Activated CD4-positive, alpha-beta T cell treated with anti-CD3 and anti-CD28 coated beads, Interleukin-10, Interleukin-2, amounts not matched to agents 100 ng/mL and 50 ng/mL, durations not matched to agents 16 hours and 8 hours (primary cell): ENCODE measurements at places on chromosomes 2 and 18.

DNA sequence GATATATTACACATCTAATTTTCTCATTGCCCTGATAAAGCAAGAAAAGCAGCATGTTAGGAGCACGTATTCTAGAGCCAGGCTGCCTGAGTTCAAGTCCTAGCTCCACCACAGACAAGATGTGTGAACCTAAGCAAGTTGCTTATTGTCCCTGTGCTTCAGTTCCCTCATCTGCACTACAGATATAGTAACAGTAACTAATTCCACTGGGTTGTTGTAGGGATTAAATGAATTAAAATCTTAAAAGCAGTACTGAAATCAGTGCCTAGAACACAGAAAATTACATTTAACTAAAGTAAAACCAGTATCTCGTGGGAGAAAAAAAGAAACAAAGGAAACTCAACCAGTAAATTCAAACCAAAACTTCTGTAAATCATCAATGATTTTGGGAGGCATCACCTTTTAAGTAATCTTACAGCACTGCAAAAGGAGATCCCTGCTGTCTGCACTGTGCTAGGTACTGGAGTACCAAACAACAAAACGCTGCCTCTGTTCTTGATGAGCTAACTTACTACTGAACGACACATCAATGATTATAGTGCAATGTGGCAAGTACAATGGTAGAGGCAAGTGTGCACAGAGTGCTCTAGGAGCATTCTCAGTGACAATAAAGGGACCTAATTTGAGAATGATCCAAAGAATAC lies 7.9 kb downstream of the MAP3K2 start:
- no peak for DNase-seq

- no peak for DNase-seq
These were observed 42.7 kb upstream of the PELI1 start for GRCh38 chr2:64186699-64187605.

GRCh38 chr2:134988994-134989605 lies 58.1 kb downstream of the MAP3K19 start:
- peak; percentile 30 for DNase-seq

GRCh38 chr18:12088096-12088495 lies 5.5 kb upstream of the ANKRD62 start:
- DNase-seq, result no peak

DNA sequence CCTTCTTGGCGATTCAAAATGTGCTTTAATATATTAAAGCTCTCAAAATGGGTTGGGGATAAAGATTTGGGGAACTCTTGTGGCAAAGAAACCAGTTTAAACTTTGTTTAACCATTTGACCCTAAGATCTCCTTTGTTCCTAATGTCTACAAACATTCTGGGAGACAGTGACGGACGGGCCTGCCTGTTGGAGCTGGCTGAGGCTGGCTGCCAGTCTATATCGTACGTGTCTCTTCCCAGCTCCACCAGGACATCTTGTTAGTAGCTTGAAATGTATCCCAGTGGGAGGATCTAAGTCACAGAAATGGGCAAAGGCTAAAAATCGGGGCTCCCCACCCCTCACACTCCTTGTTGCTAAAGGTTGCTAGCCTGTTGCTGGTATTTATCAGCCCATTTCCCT lies 30.7 kb downstream of the ZNF532 start:
- no peak for DNase-seq

DNA sequence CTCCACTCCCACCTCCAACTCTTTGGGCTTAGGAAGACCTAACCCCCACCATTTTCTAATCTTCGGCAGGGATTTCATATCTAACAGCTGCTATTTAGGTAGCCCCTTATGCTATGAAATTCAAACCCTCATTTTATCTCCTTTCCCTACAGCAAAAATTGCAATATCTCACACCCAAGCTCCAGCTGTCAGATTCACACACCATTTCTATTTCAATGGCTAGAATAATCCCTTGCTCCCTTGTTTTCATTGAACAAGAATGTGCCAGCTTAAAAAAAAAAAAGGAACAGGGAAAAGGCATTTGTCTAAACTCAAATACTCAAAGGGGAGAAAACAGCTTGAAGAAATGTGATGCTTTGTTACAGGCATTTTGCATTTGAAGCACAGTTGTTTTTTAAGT lies 850.6 kb upstream of the ACVR2A start:
- DNase-seq, result no peak

DNA sequence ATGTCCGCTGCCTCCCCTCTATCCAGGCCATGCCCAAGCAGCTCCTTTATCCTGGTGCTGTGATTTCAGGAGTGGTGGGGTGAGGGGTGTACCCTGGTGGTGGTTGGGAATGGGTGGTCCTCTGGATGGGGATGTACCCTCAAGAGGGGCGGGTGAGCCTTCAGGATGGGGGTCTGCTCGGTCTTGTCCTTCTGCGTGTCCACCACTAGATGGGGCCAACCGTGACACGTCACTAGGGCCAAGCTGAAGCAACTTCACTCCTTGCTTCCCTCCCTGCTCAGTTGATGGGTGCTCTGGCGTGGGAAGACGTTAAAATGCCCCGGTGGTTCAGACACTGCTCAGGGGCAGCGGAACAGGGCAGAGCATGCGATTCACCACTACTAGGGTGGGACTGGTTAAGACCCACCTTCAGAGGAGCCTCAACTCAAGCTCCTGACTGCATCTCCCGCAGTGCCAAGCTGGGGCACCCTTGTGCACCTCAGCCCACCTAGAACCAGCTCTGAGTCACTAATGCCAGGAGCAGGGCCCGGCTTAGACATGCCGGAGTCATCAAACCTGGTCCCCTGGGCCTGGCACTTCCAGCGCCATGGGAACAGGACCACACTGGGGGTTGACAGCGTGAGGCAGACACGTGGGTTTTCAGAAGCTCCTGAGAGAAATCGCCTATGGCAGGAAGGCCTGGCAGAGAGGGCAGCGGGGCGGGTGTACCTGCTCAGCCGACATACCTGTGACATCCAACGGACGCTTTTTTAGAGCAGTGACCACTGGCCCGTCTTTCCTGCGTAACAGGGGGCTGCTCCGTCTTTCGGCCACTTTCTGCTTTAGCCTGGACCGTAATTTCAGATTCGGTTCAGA lies 256.7 kb downstream of the HDAC4 start:
- DNase-seq, result peak; percentile 43

DNA sequence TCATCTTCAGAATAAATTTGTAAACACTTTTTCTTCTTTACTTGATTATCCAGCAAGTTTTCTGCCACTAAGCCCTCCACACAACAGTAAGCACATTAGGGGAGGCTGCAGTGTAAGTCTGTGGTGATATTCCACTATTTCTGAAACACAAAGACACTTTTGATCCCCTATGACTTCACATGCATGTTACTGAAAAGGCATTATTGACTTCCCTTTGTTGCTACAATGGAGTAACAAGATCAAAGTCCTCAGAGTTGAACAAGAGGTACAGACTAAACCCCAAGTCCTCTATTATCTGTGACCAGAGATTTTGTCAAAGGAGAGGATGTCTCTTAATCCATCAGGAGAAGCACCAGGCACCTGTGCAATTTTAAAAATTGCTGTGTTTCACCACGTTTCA lies 157.9 kb downstream of the CD226 start:
- DNase-seq, result no peak

DNA sequence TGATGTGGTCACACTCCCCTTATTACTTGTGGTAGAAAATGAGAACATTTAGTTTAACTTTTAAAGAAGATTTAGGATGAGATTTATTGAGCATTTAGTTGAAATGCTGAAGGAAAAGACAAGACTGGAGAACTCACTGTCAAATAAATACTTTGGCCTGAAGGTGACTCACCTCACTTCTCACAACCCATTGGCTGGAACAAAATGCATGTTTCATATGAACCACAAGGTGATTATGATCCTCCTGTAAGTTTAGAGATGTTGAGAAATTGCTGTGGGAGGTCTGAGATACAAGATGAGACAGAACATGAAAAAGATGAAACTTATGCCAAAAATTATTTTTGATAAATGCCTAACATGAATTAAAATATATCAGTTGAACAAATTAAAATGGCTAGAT lies 1004.5 kb downstream of the SOCS6 start:
- DNase-seq, result no peak

DNA sequence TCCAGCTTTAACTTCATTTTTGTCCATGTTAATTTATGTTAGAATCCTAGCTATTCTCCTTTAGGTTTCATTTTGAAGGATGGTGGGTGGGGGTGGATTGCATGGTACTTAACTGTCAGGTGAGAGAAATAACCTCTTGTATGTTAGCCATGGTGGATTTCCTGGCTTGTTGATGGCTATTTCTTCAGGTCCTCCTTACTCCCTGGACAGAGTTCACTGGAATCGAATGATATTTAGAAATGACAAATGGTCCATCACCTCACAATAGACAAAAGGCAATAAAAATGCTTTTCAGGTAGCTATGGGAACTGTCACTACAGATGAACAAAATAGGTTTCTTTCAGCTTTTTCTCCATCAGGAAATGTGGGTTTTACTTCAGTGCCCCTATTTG lies 91.7 kb downstream of the EML6 start:
- no peak for DNase-seq

DNA sequence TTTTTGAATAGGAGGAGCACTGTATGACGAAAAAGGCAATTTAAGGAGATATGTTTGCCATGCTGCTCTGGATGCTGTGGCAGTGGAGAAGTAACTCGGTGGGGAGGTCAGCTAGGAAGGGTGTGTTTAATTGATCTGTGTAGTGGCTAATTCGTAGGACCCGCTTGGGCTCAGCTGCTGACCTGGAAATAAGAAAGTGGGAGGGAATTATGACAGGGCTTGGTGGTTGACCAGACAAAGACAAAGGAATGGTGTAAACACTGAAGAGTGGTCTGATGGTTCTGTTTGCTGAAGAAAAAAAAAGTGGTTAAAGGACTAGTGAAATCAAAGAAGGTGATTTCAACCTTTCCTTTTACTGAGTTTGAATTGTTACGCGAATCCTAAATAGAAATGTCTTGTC lies 146.0 kb downstream of the MAP4K4 start:
- no peak for DNase-seq

GRCh38 chr2:126674075-126674744 lies 18.3 kb downstream of the GYPC start:
- no peak for DNase-seq

DNA sequence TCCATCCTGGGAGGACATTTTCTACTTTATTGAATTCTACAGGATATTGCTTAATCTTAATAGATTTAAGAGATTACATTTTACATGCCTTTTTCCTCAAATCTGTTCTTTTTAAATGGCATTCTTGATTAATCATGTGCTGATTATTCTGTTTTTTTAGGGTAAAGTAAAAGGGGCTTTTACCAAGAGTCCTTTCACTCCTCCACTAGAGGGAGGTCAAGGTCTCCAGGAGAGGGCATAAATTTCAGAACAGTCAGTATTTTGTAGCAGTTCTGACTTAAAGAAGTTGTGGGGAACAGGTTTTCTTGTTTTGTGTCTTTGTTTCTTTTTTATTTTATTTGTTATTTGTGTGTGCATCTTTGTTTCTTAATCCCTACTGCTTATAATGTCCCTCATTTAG lies 25.4 kb downstream of the WDR75 start:
- DNase-seq, result no peak

- DNase-seq, result no peak
These were observed 41.1 kb downstream of the CDCA7 start for GRCh38 chr2:173395567-173396351.

GRCh38 chr2:218811382-218811781 lies 20.2 kb downstream of the PRKAG3 start:
- DNase-seq, result no peak

- DNase-seq, result no peak
These were observed 82.3 kb downstream of the ARHGAP28 start for GRCh38 chr18:6811816-6812215.

GRCh38 chr2:202104286-202104870 lies 31.3 kb downstream of the KIAA2012 start:
- peak; percentile 70 for DNase-seq

DNA sequence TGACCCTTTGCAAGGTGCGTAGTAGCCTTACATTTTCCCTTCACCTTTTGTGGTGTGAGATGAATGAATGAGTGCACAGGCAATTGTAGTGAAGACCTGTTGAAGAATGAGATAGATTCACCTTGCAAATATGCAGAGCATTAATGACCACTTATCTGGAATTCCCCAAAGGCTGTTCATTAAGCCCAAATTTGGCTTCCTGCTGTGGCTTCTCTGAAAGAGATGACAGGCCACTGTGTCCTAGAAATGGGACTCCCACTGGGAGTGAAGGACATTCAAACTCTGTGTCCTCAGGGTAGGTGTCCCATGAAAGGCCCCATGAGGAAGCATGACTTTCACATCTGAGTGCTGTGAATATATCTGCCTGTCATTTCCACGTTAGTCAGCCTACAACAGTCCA lies 1821.8 kb upstream of the PIK3C3 start:
- no peak for DNase-seq

DNA sequence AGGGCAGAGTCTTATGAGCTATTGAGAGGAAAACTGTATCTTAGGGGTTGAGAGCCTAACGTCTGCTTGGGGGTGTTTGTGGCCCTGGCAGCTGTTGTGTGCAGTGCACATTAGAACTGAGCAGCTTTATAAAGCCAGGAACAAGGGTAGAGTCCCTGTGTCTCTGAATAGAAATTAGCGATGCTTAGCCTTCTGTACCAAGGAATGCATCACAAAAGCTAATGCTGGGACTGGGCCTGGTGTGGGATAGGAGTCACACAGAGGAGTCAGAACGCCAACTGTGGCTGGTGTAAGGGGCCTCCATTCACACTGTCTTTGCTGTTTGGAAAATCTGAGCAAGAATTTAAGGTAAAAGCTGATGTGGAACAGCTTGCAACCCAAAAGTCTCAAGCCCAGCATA lies 283.2 kb downstream of the SOX11 start:
- DNase-seq, result no peak

- no peak for DNase-seq
These were observed 40.3 kb downstream of the PRKD3 start for GRCh38 chr2:37284381-37284780.

- no peak for DNase-seq
These were observed 129.4 kb upstream of the OTOS start for GRCh38 chr2:240269886-240270285.

- DNase-seq, result no peak
These were observed 9.9 kb downstream of the MYT1L start for GRCh38 chr2:2321200-2321540.

DNA sequence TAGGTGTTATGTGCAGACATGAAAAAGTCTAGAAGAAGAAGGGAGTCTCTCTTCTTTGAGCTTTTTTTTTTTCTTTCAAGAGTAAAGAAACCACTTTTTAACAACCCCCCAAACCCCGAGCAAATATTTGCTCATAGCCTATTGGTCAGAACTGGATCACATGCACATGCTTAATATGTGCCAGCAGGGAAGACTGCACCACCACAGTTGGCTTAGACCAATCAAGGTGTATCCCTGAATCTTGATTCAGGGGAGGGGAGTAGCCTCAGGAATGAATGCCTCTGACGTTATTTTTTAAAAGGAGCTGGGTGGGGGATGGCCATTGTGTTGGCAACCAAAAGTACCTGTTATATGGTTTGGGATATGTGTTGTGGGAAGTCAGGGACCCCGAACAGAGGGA lies 171.4 kb upstream of the NABP1 start:
- DNase-seq, result no peak

GRCh38 chr2:106306387-106306786 lies 112.3 kb upstream of the UXS1 start:
- no peak for DNase-seq

DNA sequence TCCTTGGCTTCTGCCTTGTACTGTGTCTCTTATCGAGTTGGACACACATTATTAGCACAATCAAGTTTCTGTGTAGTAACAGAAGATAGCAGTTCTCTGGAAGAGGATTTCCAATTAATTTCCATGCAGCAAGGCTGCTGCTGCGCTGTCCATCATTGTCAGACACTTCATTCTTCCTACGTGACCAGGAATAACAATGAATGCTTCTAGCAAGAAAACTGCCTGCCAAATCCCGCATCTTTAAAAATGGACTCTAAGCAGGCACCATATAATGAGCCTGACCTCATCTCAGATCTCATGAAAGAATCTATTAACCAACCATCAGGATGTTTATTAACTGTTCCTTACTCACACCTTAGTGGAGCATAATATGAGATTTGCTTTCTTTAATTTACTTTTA lies 1067.7 kb upstream of the FAM98A start:
- no peak for DNase-seq
